ENCODE measurements at places on chromosomes 12 and 14.

DNA sequence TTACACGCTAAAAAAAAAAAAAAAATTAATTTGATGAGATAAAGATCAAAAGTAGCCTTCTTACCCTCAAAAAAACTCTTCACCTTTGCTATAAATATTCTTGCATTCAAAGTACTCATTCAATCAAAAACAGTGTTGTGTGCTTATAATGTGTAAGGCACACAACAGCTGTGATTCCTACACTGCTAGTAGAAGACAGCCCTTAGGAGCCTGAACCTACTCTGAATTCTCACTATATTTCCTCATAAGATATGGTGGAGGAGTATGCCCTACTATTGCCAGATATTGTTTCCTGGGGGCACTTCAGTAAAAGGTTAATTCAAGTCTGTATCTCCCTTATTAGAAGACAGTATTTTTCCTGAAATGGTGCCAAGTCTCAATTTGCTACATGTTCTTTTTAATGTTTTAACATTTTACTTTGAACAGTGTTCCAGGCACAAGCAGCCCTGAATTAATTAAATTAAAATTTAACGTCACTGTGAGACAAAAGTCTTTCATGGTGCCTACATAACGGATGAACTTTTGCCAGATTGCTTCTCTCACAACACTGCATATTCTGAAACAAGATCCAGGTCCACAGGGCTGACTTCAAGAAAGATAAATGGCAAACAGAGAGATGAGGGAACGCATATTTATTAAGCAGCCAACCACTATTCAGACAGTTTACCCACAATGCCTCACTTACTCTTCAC lies 19.3 kb downstream of the PPP2R5E start:
- DNase-seq = no peak

GRCh38 chr14:77124345-77125280 lies 17.0 kb downstream of the ZDHHC22 start:
- DNase-seq = peak; percentile 40

DNA sequence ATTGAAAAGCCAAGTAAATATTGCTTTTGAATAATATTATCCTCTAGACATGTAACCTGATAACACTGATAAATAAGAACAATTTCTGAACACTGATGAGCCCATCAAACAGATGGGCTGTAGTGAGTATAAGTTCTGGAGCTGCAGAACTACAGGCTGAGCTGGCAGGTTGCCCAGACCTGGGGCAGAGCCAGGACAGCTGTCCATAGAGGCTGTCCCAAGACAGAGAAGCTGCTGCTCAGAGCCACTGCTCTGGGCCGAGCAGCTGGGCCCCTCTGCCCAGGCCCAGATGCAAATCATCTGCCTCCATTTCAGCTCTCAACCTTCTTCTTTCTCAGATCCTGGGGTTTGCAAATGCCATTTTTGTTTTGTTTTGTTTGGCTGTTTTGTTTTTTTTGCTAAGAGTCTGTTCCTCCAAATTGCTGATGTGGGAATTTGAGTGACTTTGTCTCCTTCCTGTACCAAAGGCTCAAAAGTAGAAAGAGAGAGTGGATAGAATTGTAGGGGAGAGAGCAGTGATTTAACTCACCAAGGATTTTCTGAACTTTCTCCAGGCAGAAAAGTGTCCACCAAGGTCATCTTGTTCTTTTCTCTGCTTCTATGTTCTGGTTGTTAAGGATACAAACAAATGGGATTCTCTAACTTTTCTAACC lies 4.0 kb upstream of the TESPA1 start:
- DNase-seq = no peak

DNA sequence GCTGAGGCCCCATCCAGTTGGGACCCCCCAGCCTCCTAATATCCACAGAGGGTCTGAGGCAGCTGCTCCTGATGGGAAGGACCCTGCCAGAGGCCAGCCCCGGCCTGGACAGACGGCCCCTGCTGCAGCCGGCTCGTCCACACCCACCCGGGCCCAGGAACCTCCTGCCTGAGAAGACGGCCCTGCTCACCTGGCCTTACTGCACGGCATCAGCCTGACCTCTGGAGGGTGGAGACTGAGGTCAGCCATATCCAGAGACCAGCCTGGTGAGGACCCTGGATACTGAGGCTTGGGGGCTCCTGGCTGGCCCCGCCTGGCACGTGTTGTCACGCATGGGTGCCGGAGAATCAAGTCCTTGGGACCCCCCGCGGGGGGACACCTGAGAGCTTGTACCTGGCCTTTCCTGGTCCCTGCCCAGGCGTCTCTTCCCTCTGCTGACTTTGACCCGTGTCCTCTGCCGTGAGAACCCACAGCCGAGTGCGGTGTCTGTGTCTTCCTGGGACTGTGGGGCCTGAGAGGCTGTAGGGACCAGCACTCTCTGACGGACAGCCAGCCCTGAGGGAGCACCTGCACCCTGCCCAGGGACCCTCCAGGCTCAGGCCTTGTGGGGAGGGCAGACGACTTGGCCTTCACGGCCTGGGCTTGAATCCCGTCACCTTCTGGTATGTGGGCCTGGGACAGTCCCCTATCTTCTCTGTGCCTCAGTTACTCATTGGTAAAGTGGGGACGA lies 57.3 kb downstream of the NOC4L start:
- no peak for DNase-seq

DNA sequence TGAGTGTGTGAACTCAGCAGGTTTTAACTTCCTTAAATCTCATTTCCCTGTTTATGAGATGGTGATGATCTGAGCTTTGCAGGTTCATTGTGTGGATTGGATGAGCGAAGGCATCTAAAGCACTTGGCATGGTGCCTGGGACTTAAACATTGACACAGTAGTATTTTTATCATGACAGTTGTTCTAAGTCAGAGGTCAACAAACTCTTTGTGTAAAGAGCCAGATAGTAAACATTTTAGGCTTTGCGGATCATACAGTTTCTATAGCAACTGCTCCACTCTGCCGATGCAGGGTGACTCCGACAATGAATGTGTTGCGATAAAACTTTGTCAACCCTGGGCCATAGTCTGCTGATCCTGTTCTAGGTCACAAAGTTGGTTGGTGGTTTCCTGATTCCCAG lies 25.2 kb downstream of the SLC24A4 start:
- no peak for DNase-seq

GRCh38 chr12:52524898-52525591 lies 4.9 kb upstream of the KRT5 start:
- no peak for DNase-seq

GRCh38 chr12:105454688-105455087 lies 124.2 kb downstream of the C12orf75 start:
- DNase-seq = no peak

DNA sequence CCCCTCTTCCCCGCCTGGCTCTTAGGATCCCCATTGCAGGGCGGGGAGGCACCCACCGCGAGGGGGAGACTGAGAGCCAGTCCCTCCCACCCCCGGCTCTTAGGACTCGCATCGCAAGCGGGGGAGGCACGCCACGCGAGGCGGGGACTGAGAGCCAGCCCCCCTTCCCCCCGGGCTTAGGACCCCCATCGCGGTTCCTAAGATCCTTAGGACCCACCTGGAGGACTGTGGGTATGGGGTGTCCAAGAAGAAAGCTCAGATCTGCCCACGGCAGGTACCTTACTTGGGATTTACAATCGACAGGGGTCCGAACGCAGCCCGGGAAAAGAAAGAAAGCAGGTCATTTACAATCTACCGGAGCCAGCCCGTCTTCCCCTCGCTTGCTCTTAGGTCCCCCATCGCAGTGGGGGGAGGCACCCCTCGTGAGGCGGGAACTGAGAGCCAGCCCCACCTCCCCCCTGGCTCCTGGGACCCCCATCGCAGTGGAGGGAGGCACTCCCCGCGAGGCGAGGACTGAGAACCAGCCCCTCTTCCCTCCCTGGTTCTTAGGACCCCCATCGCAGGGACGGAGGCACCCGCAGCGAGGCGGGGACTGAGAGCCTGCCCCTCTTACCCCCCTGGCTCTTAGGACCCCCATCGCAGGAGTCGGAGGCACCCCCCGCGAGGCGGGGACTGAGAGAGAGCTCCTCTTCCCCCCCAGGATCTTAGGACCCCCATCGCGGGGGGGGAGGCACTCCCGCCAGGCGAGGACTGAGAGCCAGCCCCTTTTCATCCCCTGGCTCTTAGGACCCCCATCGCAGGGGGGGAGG lies 43.7 kb downstream of the DDX11 start:
- DNase-seq = peak; percentile 47

GRCh38 chr12:64826234-64826633 lies 1.8 kb downstream of the TBC1D30 start:
- peak; percentile 49 for DNase-seq

DNA sequence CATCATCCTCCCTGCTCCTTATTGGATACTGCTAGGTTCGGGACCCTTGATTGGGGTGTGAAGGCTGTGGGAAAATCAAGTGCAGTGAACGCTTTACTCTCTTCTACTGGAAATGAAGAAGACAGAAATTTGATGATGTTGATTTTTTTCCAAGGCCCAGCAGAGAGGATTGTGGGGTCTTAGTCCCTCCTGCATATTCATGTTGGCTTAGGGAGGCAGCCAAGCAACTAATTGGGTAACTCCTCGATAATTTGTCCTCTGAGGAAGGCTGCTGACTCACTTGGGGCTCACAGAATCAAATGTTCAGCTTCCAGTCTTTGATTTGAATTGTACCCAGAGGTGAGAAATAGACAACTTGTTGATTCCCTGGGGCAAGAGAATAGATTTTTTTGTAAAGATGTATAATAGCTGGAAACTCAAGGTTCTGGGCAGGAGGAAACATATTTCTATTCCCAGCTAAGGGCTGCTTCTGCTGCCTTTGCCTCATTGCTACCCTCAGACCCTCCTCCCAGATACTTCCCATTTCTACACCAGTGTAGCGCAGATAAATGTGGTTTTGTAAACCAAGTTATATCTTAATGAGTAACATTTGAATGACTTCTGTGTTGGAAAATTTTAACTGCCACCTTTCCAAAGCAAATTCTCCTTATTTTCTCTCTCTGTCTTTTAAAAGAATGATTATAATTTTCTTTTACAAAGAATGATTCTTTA lies 21.7 kb downstream of the NEUROD4 start:
- DNase-seq = no peak

GRCh38 chr12:117583677-117584225 lies 222.3 kb upstream of the NOS1 start:
- DNase-seq = no peak

GRCh38 chr12:19192710-19193109 lies 63.2 kb downstream of the PLEKHA5 start:
- no peak for DNase-seq

DNA sequence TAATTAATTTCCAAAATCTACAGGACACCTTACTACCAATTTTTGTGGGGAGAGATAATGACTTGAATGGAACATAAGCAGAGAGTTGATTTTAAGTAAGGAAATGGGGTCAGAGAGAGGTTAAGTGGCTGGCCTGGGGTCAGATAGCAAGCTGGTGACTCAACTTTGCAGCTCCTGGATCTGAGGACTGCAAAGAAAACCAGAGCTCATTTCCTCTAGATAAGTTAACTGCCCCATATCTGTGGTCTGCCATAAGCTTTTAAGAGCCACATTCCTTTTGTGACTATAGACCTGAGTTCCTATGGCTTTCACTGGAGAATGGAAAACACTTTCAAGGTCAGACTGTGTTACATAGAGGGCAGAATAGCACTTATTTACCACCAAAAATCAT lies 201.2 kb upstream of the PRICKLE1 start:
- DNase-seq = no peak

- DNase-seq = no peak
Observed at GRCh38 chr12:107109726-107110719, 16.7 kb upstream of the CRY1 start.

- peak; percentile 72 for DNase-seq
Observed at GRCh38 chr14:103910262-103910935, 17.9 kb upstream of the TDRD9 start.

GRCh38 chr12:93468008-93468371 lies 676 bp downstream of the MRPL42 start:
- no peak for DNase-seq

GRCh38 chr12:53461059-53461458 lies 9.2 kb downstream of the PCBP2 start:
- DNase-seq = no peak

DNA sequence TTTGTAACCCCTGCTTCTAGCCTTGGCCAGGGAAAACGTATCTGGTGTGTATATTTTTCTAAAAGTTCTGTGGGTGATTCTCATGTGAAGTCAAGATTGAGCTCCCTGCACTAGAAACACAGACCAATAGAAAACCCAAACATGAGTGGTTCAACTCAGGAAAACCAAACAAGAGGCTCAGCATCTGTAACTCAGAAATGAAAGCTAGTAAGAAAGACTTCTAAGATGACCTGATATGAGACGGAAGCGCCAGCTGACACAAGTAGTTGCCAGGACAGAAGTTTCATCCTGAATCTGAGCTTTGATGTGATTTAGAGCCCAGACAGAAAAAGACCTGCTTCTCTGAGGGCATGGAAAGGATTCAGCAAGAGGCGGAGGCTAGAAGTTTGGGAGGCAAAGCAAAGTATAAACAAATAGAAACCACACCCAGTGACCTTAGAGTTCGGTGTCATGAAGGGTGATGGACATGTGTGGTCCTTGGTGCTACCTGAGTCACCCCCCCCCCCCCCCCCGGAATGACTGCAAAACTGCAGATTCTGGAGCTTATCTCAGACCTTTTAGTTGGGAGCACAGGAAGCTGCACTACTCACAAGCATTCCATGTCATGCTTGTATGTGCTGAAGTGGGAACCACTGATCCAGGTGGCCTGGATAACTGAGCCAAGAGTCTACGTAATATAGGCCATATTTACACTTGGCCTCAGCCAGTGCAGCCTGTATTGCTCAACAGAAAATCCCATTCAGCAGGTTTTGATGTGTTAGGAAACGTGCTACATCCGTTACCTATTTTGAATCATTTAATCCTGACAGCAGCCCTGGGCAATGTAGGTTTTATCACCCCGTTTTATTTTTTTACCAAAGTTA lies 191.3 kb downstream of the ANO6 start:
- no peak for DNase-seq

GRCh38 chr14:61703342-61704129 lies 8.2 kb downstream of the HIF1A start:
- DNase-seq = no peak

- peak; percentile 44 for DNase-seq
Observed at GRCh38 chr12:124388679-124389137, 93.8 kb downstream of the RFLNA start.

DNA sequence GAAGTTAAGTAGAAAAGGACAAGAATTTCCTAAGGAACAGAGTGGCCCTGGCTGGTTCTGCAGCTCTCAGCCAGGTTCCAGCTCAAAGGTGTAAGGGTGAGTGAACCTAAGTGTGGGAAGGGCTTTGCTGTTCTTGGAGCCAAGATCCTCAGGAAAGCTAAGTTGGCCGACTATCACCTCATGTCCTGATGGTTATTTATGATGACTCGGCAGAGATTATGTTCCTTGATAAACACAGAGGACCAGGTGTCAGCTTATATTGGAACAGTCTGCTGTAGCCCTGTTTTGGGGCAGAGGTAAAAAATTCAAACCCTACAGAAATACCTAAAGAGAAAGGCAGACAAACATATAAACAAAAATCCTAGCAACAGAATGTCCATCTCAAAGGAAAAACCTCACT lies 128.5 kb downstream of the TBX3 start:
- DNase-seq = no peak

Data from stimulated activated CD4-positive, alpha-beta T cell treated with anti-CD3 and anti-CD28 coated beads, Interleukin-4, amount 100 ng/mL, for 48 hours (primary cell).